ENCODE measurements at places on chromosomes 2 and 18. TPM values are rescaled to one million over a fixed set of nuclear protein-coding genes. Genes with fewer than 3 reads are reported as not detected.

Gene CAPN14
- total RNA-seq: 1.2 TPM

DNA sequence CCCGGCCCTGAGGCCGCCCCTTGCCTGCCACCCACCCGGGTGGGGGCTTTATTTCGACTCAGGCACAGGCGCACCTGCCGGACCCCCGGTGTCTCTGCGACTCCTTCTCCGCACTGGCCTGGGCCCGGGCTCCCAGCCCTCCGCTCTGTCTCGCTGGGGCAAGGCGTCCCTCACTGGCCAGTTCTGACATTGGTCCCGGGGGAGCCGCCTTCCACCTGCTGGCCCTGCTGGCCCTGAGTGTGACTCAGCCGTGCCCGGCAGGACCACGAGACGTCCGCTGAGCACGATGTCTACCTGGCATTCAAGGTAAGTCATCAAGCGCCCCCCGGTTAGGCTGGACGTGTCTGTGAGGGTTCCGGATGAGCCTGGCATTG lies 131.5 kb upstream of the CTDP1 start:
- DNase-seq: no peak

DNA sequence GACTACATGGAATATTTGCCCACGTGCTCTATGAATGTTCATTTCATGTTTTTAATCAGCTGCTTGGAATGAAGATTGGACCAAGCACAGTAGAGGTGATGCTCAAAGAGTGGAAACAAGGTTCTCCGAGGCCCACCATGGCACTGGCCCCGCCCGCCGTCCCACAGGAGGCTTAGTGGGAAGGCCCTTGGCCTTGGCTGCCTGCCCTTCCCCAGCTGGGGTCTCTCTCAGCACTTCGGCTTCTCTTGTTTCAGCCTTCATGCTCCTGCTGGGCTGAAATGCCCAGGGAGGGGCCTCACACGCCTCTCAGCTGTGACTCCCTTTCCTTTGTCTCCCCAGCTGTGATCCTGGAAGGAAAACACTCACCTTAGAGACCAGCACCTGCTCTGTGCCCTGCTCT lies 833.2 kb downstream of the GALR1 start:
- DNase-seq: no peak

DNA sequence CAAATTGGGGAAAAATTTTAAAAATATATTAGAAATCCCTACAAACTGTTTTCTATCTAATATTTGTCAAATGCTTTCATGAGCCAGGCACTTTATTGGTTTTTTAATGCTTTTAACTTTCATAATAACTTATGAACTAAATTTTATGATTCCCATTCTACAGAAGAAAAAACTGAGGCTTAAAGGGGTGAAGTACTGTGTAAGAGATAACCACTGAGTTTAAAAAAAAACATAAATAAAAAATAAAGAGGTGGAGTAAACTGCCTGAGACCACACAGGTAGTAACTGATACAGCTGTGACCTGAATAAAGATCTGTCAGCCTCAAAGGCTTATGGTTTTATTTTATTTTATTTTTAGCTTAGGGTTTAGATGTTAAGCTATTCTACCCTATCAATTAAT lies 24.7 kb downstream of the PNPT1 start:
- no peak for DNase-seq

DNA sequence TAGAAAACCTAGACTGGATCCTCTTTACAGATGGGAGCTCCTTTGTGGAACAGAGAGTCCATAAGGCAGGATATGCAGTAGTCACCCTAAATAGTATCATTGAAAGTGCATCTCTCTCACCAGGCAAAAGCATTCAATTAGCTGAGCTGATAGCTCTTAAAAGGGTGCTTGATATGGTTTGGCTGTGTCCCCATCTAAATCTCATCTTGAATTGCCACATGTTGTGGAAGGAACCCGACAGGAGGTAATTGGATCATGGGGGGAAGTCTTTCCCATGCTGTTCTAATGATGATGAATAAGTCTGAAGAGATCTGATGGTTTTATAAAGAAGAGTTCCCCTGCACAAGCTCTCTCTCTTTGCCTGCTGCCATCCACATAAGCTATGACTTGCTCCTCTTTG lies 96.2 kb upstream of the RMP24 start:
- DNase-seq: no peak

DNA sequence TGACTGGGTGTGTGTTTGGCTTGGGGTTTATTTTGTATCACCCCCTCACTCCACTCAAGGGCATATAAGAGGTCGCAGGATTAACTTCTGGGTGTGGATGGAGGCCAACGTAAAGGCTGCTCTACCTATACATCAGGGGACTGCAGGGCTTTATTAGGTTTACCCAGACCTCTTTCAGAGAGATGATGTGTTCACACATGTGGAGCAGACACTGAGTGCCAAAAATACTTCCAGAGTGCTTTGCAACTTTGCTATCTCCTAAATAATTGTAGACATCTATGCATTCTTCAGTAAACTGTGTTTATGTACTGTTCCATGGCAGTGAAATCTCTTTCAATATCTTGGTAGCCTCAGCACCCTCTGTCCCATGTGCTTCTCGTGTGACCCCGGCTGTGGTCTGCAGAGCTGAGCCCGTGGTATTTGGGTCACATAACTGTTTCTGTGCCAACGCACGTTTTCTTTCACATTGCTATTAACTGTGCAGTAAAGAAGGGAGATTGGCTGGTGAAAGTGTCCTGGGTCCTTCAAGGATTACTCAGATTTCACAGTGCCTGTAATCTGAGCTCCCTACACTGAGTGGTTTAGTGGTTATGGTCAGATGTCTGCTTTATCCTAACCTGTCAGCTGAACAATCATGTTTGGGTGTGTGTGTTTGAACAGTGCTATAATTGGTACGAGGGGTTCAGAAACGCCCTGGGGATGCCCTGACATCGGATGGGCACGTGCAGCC lies 208.1 kb downstream of the VAPA start:
- no peak for DNase-seq

- no peak for DNase-seq
Measured at GRCh38 chr18:62420513-62421209, 95.6 kb downstream of the TNFRSF11A start.

- DNase-seq: no peak
Measured at GRCh38 chr2:217989221-217989948, 13.4 kb downstream of the TNS1 start.

DNA sequence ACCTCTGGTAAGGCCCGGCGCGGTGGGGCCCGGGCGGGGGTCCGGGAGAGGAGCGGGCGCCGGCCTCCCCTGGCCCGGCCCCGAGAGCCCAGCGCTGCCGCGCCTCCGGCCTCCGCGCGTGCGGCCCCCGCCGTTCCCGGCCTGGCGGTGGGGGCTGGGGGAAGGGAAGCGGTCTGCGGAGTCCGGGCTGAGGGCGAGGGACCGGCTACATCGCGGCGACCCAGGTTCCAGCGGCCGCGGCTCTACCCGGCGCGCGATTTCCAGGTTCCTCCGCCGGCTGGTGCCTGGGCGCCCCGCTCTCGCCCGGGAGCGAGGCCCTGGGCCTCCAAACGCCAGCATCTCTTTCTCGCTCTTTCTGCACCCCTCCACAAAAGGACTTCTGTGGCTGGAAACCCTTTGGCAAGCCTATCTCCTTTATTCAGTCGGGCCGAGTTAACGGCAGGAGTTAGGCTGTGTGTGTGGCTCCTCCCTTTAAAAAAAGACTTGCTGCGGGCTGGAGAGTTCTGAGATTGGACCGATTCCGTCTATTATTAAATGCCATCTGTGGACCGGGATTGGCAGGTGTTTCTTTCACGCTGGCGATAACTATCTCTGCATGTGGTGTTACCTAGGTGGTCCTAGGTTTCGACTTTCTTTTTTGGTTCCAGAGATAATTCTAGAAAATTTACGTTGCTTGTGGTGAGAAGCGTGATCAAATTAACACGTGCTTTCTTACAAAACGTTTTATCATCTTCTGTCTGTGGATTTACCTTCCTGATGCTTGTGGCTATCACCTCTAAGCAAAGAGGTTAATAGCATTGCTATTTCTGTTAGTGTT lies 592 bp downstream of the ME2 start:
- DNase-seq: peak; percentile 23

Gene SETBP1
- 30.9 TPM for total RNA-seq

Gene REG3A
- not detected for total RNA-seq

Gene RIT2
- total RNA-seq: 30.9 TPM

- no peak for DNase-seq
Measured at GRCh38 chr18:63237881-63238692, 81.5 kb downstream of the BCL2 start.

DNA sequence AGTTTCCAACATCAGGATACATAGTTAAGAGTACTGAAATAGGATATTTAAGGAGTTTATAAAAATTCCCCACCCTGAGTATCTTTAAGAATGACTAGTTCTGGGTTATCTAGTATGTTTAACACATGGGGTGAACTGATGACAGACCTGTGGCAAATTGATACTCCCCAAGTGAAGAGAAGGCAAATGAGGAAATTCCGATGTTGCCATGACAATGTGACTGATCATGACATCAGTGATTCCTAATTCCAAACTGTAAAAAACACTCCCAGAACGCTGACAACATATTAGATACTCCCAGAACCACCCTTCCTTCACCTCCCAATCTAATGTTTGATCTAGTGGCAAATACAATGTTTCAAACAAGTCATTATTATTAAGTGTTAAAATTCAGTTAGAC lies 77.6 kb downstream of the RBMS1 start:
- no peak for DNase-seq

GRCh38 chr2:106868275-106868674 lies 17.7 kb downstream of the ST6GAL2 start:
- DNase-seq: no peak

GRCh38 chr18:56977771-56978170 lies 169.1 kb upstream of the BOD1L2 start:
- DNase-seq: no peak

DNA sequence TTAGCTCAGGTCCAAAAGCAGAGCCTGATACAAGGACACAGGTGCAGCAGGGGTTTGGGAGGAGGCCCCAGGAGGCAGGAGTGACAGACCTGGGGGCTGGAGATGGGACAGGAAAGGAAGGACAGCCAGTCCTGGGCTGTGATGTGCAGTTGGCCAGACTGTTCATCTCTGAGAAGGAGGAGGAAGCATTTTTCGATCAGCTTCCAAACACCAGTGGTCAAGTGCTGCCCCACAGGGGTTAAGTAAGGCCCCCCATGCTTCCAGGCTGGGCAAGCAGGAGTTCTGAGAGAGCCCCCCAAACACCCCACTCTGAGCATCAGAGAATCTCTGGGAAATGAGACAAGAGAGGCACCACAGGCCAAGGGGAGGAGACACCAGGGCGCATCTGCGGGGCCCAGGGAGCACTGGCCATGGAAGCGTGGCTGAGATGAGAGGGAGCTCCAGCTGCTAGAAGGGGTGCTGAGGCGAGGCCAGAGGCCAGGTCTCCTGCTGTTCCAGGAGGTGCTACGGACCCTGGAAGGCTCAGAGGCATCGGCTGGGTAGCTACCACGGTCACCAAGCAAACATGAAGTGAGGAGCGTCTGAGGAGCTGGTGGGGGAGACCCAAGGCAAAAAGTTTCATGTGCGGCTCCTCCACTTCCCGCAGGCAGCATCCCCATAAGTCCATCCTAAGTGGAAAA lies 5.6 kb upstream of the HDAC4 start:
- DNase-seq: no peak

DNA sequence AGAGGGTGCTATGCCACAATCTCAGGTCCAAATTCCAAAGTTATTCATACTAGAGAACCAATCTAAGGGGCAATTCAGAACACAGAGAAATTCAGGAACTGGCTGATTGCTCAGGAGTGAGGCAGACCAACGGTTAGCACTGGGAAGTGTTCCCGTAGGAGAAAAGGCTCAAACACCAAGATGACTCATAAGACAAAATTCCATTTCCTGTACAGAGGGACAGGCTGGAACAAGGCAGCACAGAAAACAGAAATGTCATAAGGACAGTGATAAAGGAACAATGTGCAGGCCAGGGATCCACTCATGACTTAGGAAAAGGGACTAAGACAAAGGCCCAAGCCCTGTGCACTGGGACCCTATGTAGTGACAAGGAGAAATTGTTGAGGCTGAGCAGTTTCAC lies 54.2 kb downstream of the PDE1A start:
- no peak for DNase-seq

GRCh38 chr18:2692508-2692907 lies 37.0 kb downstream of the SMCHD1 start:
- DNase-seq: no peak

- DNase-seq: no peak
Measured at GRCh38 chr2:99640635-99641151, 150.9 kb upstream of the REV1 start.

Gene TMEM182
- 5.2 TPM for total RNA-seq

Gene CCDC148
- 10.4 TPM for total RNA-seq

GRCh38 chr18:35376393-35376741 lies 770 bp downstream of the ZNF396 start:
- no peak for DNase-seq

DNA sequence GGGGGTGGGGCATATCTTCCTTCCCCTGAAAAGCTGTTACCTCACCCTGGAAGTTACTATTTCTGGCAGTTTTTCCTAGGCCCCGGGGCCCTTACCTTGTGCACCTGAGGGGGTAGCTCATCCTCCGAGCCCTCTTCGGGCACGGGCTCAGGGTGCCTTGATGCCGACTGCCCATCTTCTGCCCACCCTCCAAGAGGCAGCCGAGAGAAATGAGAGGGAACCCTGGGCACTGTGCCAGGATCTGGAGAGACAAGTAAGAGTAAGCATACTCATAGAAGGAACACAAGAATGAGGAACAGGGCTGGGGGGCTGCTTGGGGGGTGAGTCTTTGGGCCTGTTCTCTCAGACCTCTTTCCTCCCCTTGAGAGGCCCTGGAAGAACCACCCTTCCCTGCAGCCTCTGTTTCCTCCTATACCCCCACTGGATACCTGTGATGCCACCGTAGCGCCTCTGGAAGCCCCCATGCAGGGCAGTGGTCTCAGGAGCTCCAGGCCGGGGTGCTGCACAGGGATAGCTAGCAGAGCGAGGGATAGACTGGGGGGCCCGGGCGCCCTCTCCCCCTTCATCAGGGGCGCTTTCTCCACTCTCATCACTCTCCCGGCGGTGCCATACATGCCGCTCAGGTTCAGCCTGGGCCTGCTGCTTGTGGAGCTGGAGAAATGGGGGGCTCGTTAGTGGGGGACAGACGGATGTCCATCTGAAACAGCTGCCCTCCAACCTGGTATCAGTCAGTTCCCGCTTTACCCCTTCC lies 2.1 kb upstream of the ABCB6 start:
- DNase-seq: no peak

DNA sequence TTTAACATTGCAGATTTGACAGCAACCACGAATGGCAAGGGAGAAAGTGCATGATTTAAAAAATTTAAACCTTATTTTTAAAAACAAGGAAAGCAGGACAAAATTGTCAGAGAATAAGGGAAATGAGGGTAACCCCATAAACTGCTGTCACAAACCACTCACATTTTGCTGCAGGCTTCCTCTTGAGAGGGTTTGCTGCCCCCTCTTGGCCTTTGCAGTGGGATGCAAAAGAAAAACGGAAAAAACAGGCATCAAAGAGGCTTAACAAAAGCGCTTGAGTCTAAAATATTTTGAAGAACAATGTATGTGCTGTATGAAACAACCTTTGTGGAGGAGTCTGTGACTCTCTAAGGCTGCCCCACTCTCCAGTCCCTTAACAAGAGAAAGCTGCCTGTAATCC lies 91.6 kb downstream of the TMX3 start:
- peak; percentile 54 for DNase-seq

Gene ASPRV1
- total RNA-seq: 6.9 TPM

- DNase-seq: no peak
Measured at GRCh38 chr2:71452565-71452964, 796 bp upstream of the DYSF start.

Gene RAX
- not detected for total RNA-seq
